ENCODE measurements at places on chromosomes 6 and 20. TPM values are rescaled to one million over a fixed set of nuclear protein-coding genes. Genes with fewer than 3 reads are reported as not detected.

The PFDN6 gene
- total RNA-seq: 54.4 TPM

The RNF146 gene
- total RNA-seq: 59.4 TPM

The ADGB gene
- 0.99 TPM for total RNA-seq

DNA sequence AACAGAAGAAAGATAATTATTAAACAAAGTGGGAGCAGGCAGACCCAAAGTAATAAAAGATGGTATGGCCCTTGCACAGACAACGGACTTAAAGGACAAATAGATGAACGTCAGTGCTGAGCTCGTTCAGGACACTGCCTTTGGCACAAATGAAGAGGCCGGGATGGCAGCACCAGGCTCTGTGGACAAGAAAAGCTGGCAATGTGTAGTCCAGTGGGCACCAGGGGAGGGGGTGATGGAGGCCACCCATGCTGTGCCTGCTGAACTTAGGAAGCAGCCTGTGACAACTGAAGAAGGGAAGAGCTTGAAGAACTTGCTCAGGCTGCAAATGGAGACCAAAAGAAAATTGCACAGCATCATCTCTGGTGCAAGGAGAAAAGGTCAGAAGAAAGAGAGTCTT is 131.0 kb downstream of the ANKRD60 start:
- no peak for DNase-seq

DNA sequence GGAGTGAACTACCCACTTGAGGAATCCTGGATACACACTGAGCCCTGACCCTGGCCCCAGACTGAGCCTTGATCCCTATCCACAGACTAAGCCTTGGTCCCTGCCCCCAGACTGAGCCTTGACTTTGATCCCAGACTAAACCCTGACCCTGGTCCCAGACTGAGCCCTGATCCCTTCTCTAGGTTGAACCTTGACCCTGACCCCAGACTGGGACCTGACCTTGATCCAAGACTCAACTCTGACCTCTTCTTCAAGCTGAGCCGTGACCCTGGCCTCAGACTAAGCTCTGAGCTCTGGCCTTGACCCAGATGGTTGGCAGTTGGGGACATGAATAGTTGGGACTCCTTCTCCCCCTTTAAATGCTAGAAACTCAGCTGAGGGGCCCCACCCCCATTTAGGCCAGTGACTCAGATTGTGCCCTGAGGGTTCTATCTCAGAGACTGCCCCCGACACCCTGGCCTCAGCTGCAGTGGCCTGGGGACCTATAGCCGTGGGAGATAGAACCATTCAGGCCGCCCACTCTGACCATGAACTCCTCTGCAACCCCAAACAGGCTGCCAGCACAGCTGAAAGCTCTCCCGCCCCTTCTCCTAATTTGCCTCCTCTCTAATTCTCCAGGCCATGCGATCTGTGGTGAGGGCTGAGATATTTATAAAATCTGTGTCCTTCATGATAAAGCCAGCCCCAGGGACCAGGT is 84.7 kb downstream of the DLGAP4 start:
- DNase-seq: no peak

DNA sequence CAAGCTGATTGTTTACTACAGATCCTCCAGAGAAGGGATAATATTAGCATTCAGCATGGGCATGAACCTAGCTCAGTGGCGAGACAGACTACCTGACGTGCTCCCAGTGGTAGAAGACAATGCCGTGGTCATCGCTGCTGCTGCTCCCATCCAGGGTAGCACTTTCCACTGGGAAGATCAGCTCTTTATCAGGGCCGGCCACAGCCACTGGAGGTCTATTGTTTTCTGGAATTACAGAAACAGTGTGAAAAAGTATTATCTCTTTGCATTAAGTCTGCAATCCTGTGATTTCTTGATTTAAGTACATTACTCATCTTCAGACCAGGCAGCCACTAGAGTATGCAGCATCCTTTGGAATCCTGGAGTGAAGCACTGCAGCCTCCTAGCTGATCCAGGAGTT is 75.0 kb downstream of the ALDH5A1 start:
- DNase-seq: no peak

- DNase-seq: no peak
Measured at GRCh38 chr20:51800060-51800871, 2.1 kb downstream of the SALL4 start.

DNA sequence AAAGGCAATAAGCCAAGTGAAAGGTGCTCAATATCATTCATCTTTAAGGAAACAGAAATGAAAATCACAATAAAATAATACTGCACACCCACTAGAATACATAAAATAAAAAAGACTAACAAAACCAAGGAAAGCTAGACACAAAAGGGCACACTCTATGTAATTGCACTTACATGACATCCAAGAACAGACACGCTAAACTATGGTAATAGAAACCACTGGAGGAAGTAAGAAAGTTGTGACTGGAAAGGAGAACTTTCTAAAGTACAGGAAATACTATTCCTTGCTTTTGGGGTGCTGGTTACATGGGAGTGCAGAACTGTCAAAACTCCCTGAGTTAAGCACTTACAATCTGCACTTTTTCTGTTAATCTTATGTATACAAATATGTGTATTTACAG is 253.7 kb upstream of the RUNX2 start:
- no peak for DNase-seq

DNA sequence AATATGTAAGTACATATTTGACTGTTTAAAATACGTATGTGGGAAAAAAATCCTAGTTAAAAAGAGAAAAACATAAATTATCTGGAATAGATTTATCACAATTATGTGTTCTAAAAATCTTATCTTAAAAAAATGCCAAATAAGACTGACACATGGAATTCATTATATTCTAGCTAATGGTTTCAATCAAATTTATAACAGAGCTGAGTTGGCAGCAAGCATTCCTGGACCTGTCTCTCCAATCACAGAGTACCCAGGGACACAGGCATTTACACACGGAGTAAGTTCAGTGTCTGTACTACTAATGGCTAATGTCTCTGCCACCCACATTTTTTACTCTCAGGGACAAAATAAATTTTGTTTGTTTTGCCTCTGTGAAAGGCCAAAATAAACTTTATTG is 122.3 kb downstream of the RPS12 start:
- no peak for DNase-seq

GRCh38 chr6:161679980-161680538 is 406.2 kb upstream of the AGPAT4 start:
- DNase-seq: no peak

DNA sequence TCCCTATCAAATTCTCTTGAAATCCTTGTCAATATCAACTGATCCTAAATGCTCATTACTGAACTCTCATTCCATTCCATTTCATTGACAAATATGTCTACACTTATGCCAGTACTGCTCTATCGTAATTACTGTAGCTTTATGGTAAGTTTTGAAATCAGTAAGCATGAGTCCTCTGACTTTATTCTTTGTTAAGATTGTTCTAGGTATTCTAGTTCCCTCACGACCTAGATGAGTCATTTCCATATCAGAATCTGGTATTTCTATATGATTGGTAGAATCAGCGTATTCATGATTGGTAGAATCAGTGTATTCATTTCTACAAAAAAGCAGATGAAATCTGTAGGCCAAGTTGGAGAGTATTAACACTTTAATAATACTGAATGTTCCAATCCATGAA is 318.6 kb upstream of the RUNX2 start:
- DNase-seq: no peak

DNA sequence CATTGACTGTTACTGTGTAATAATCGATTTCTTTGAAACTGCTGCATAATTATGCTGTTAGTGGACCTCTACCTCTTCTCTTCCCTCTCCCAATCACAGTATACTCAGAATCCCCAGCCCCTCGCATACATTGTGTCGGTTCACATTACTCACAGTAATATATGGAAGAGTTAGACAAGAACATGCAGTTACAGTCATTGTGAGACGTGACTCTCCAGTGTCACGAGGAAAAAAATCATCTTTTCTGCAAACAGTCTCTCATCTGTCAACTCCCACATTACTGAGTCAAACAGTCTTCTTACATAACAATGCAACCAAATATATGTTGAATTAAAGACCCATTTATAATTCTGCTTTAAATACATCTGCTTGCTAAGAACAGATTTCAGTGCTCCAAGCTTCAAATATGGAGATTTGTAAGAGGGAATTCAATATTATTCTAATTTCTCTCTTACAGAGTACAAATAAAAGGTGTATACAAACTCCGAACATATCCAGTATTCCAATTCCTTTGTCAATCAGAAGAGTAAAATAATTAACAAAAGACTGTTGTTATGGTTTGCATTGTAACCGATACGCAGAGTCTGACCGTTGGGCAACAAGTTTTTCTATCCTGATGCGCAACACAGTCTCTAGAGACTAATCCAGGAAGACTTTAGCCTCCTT is 113.3 kb downstream of the TMEM242 start:
- DNase-seq: no peak

DNA sequence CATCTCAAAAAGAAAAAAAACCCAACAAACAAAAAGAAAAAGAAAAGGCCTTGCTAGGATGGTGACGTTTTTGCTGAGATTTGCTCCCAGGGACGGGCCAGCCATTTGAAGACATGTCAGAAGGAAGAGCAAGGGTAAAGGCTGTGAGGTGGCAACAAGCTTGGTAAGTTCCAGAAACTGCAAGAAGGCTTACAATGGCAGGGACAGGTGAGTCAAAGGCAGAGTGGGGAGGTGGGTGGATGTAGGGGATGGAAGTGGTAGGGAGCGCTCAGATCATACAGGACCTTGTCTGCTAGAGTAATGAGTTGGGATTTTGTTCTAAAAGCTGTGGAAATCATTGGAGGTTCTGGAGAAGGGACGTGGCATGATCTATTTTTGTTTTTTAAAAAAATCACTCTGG is 4.3 kb downstream of the KIF3B start:
- DNase-seq: no peak

DNA sequence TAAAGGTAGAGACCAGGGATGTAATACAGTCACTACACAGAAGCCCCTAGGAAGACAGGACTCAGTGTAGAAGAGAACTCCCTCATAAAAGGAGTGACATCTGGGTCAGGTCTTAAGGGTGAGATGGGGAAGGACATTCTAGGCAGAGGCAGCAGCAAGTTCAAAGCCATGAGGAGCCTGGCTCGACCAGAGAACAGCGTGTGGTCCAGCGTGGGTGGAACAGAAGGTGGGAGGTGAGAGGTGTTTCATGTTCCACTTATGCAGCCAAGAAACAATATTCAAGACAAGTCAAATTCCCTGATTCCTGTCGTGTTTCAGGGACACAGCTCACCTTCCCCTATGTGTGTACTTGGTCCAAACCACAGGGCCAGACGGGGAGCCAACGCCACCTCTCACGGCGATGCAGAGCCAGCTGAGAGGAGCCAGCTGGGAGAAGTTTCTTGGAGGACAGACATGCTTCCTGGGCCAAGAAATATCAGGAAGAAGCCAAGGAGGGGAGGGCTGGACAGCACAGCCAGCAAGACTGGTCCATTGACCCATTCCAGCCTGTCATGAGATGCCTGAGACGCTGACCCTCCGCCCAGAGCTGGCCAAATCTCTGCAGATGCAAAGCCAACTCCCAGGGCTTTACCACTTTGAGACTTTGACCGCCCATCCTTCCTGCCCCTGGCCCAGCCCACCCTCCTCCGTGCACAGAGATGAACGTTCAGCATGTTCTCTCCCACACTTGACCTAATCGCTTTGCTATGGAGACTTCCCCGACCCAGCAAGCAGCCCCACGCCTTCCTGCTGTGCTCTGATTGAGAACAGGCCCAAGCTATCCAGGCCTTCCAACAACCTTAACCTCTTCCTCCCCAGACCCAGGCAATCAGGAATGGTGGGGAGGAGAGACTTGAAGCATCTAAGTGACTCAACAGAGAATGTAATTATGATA is 113.8 kb downstream of the PRND start:
- DNase-seq: no peak

DNA sequence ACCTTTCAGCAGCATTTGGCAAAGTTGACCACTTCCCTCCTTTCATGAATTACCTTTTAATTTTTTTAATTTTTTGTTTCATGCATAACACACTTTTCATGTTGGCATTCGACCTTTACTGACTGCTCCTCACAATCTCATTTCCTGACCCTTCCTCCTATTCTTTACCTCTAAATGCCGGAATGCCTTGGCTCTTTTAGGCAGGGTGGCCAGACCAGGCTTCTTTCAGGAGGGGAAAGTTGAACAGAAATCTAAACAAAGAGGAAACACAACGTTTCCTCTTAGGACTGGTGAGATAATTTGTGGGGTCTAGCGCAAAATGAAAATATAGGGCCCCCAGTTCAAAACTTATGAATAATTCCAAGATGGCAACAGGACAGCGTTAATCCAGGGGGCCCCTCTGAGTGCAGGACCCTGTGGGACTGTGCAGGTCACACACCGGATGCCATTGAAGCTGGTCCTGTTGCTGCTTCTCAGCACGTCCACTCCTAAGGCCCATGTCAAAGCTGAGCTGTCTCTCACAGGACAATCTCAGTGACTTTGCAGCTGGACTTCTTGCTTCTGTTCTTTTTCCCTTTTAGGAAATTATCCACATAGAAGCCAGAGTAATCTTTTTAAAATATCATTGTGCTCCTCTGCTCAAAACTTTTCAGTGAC is 313.8 kb downstream of the HDGFL1 start:
- no peak for DNase-seq

- DNase-seq: no peak
Measured at GRCh38 chr6:109795994-109796555, 105.0 kb downstream of the FIG4 start.

- DNase-seq: no peak
Measured at GRCh38 chr20:17524560-17524959, 6.6 kb downstream of the BFSP1 start.
